MCF 10A (cell line): ENCODE measurements at places on chromosomes 7 and 10. TPM values are rescaled to one million over a fixed set of nuclear protein-coding genes. Genes with fewer than 3 reads are reported as not detected.
A peak's percentile ranks its signal among the peaks of the same experiment; 100 is the strongest.

PKD1L1 gene
- 0.25 TPM in 1 of 2 replicates, not detected in the other for total RNA-seq

ADAM12 gene
- 2.2 and 3.1 TPM in 2 replicates for total RNA-seq

PFKP gene
- 164 and 186 TPM in 2 replicates for total RNA-seq

PNLIPRP2 gene
- total RNA-seq, result not detected in 2 replicates

GDF2 gene
- total RNA-seq, result not detected in 2 replicates

FKBP6 gene
- total RNA-seq, result not detected in 2 replicates

MMP21 gene
- not detected in 2 replicates for total RNA-seq

DNA sequence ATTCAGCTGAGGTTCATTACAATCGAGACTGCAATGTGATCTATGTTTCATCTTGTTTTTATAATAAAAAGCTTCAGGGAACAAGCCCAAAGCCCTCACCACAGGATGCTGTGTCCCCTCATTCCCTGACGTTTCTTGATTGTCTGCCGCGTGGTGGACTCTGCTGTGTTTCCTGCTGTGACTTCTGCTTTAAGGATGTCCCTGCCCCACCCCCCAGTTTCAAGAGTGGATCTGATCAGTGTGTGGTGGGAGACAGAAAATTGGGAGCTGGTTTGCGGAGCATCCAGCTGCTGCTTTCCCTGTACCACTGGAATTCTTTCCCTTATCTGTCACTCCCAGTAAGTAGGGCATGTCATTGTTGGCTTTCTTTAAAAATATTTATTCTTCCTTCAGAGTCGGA lies 86.2 kb downstream of the CREM start:
- peaks cover 13% of the 10 kb centered on the region for H3K36me3 ChIP-seq
- no peak overlapping the region for H3K27ac ChIP-seq
- no peaks in the 10 kb centered on the region for H3K4me1 ChIP-seq
- DNase-seq, result no peak

- H3K27ac ChIP-seq, result no peak overlapping the region
- H3K36me3 ChIP-seq, result peaks cover 22% of the 10 kb centered on the region
- H3K4me3 ChIP-seq, result no peak overlapping the region
These were observed 16.0 kb downstream of the RNF32 start for GRCh38 chr7:156656598-156656997.

GRCh38 chr10:14772399-14772798 lies 2.3 kb downstream of the FAM107B start:
- no peaks in the 10 kb centered on the region for H3K27me3 ChIP-seq
- no peak overlapping the region for H3K4me3 ChIP-seq
- H3K27ac ChIP-seq, result no peak overlapping the region
- peaks cover 7% of the 10 kb centered on the region for H3K36me3 ChIP-seq
- H3K4me1 ChIP-seq, result no peaks in the 10 kb centered on the region

DNA sequence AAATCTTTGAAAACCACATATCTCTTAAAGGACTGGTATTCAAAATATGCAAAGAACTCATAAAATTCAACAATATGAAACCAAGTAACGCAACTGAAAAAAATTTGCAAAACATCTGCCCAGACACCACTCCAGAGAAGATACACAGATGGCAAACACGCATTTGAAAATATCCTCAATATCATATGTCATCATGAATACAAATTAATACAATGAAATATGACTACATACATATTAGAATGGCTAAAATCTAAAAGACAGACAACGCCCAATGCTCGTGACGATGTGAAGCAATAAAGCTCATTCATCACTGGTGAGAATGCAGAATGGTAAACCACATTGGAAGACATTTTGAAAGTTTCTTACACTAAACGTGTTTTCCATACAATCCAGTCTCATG lies 770.1 kb upstream of the CELF2 start:
- H3K4me3 ChIP-seq, result no peak overlapping the region
- H3K36me3 ChIP-seq, result peaks cover 6% of the 10 kb centered on the region
- H3K27me3 ChIP-seq, result no peaks in the 10 kb centered on the region
- H3K27ac ChIP-seq, result no peak overlapping the region
- no peak for DNase-seq
- H3K4me1 ChIP-seq, result no peaks in the 10 kb centered on the region

GRCh38 chr10:87750817-87751216 lies 67.2 kb downstream of the ATAD1 start:
- H3K4me3 ChIP-seq, result no peak overlapping the region
- peaks cover 35% of the 10 kb centered on the region for H3K36me3 ChIP-seq
- no peak for DNase-seq
- H3K27me3 ChIP-seq, result no peaks in the 10 kb centered on the region

GRCh38 chr7:91974066-91974465 lies 33.4 kb downstream of the AKAP9 start:
- H3K4me1 ChIP-seq, result no peaks in the 10 kb centered on the region
- DNase-seq, result no peak
- no peak overlapping the region for H3K4me3 ChIP-seq
- H3K27me3 ChIP-seq, result no peaks in the 10 kb centered on the region
- no peak overlapping the region for H3K27ac ChIP-seq

DNA sequence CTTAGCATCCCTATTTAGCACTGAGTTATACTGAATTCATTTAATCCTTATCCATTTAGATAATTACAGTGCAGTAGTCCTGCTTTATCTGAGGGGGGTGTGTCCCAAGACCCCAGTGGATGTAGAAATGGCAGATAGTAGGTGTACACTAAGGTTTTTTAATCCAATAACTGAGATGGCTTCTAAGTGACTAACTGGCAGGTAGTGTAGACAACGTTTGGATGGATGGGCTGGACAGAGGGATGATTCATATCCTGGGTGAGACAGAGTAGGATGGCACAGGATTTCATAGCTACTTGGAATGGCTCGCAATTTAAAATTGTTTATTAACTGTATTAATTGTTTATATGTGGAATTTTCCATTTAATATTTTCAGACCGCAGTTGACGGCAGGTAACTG lies 295.6 kb downstream of the CCDC3 start:
- peak overlapping the region; percentile 87 for H3K27ac ChIP-seq
- peak; percentile 57 for DNase-seq
- no peak overlapping the region for H3K4me3 ChIP-seq
- H3K4me1 ChIP-seq, result peaks cover 61% of the 10 kb centered on the region
- H3K27me3 ChIP-seq, result no peaks in the 10 kb centered on the region

DNA sequence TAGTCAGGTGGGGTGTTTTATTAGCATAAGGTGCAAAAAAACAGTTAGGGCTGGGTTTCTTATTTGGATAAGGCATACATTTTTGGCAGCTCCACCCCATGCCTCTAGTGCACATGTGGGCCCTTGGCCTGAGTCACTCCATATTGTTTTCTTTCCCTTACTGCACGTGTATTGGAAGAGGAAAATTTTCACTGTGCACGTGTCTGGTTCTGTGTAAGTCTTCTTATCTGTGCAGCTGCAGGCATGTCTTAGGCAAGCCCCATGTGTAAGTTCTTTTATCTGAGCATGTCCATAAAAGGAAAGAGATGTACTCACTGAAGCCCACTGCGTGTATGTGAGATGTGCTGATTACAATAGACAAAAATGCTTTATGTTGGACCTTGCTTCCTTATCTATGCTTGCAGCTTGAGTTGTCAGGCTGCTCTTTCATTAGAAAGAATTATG lies 540.3 kb upstream of the IGFBP3 start:
- no peak overlapping the region for H3K27ac ChIP-seq
- peaks cover 5% of the 10 kb centered on the region for H3K4me1 ChIP-seq
- no peaks in the 10 kb centered on the region for H3K27me3 ChIP-seq
- no peak overlapping the region for H3K4me3 ChIP-seq

GRCh38 chr10:85647741-85648140 lies 718.9 kb downstream of the GRID1 start:
- H3K27me3 ChIP-seq, result no peaks in the 10 kb centered on the region
- no peaks in the 10 kb centered on the region for H3K36me3 ChIP-seq
- peaks cover 47% of the 10 kb centered on the region for H3K4me1 ChIP-seq
- no peak for DNase-seq
- H3K27ac ChIP-seq, result peak overlapping the region; percentile 44
- no peak overlapping the region for H3K4me3 ChIP-seq

DNA sequence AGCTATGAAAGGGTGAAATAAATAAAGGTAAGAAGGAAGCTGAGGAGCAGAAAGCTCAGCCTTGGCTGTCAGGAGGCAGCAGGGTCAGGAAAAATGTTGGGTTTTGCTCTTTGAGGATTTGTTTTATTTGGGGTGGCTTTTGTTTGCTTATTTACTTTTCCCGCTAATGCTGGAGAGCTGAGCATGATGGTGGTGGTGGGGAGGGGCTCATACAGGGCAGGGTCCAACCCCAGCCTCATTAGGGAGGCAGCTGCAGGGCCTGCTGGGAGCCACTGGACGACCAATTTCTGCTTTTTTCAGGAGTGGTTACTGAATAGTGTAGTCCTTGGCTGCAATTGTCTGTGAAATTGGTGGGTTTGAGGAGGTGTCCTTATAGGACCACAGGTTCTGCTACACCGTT lies 36.3 kb downstream of the CCM2 start:
- peaks cover 21% of the 10 kb centered on the region for H3K36me3 ChIP-seq
- no peak overlapping the region for H3K4me3 ChIP-seq
- DNase-seq, result no peak

GRCh38 chr7:36854652-36855051 lies 130.4 kb upstream of the AOAH start:
- DNase-seq, result peak; percentile 26
- no peak overlapping the region for H3K27ac ChIP-seq
- H3K4me3 ChIP-seq, result no peak overlapping the region
- H3K4me1 ChIP-seq, result peaks cover 10% of the 10 kb centered on the region
- H3K36me3 ChIP-seq, result no peaks in the 10 kb centered on the region

DNA sequence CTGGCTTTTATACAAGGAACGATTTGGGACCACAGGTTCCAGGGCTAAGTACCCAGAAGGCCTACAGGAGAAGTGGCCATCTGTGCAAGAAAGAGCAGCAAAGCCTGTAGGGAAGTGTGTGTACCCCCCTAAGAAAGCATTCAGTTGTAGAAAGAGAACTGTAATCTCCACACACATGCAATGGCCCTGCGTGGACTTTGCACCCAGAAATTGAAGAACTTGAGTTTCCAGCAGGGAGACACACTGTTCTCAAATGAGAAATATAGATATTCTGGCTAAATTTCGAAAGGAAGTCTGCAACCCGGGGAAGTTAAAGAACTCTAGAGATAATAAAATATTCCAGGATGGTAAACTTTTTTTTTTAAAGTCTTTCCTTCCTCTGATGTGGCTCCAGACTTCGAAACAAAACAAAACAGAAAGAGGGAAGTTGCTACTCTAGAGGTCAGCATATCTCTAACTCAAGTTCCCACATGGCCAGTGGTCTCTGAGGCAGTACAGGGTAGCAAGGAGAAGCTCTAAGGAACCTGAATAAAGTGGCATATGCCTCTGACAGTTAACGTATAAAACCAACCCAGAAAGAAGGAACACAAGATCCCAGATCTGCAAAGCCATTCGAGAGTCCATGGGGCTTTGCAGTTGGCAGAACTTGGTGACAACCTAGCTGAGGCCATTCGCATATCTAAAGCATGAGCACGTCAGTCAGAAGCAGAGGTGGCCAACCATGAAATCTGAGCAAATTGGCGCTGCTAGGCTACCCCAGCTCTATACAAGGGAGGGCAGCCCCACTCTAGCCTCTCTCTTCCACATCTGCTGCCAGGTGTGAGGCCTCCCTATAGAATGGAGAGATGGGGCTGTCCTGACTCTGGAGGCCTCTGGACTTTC lies 56.6 kb downstream of the ELMO1 start:
- no peaks in the 10 kb centered on the region for H3K36me3 ChIP-seq
- H3K4me3 ChIP-seq, result no peak overlapping the region
- H3K27ac ChIP-seq, result no peak overlapping the region
- no peak for DNase-seq
- H3K4me1 ChIP-seq, result no peaks in the 10 kb centered on the region

DNA sequence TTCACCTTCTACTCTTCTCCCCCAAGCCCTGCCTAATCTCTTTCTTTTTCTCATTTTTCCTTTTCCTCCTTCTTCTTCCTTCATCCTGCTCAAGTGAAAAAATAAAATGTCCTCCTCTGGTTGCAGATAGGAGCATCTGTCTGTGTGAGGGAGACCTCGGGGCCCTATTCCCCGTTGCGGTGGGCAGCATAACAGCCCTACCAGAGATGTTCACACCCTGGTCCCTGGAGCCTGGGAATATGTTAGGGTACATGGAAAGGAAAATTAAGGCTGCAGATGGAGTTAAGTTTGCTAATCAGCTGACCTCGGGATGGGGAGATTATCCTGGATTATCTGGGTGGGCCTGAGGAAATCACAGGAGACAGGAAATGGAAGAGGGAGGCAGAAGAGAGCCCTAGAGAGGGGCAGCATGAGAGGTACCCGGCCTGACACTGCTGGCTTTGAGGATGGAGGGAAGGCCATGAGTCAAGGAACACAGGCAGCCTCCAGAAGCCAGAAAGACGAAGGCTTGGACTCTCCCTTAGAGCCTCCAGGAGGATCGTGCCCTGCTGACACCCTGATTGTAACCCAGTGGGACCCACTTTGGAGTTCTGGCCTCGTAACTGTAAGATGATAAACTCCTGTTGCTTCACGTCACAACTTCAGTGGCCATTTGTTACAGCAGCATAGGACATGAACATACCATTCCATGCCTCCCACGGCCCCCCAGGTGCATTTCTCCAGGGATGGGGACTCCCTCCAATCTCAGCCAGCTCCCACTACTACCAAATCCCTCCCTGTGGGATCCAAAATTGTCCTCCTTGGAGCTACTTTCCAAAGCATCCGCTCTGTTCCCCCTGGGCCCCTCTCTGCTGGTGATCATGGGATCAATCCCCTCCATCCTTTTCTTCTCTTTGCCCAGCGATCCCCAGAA lies 39.0 kb upstream of the ZMIZ1 start:
- no peak overlapping the region for H3K27ac ChIP-seq
- no peak for DNase-seq
- H3K36me3 ChIP-seq, result no peaks in the 10 kb centered on the region
- H3K4me3 ChIP-seq, result no peak overlapping the region
- no peaks in the 10 kb centered on the region for H3K4me1 ChIP-seq

GRCh38 chr10:50498465-50498864 lies 125.3 kb downstream of the SGMS1 start:
- H3K4me1 ChIP-seq, result peaks cover 30% of the 10 kb centered on the region
- no peak overlapping the region for H3K27ac ChIP-seq
- H3K27me3 ChIP-seq, result no peaks in the 10 kb centered on the region
- DNase-seq, result no peak
- H3K36me3 ChIP-seq, result no peaks in the 10 kb centered on the region

GRCh38 chr10:27482984-27483956 lies 20.8 kb upstream of the RAB18 start:
- peak overlapping the region; percentile 87 for H3K27ac ChIP-seq
- H3K4me1 ChIP-seq, result peaks cover 30% of the 10 kb centered on the region
- no peaks in the 10 kb centered on the region for H3K27me3 ChIP-seq
- peak; percentile 57 for DNase-seq

DNA sequence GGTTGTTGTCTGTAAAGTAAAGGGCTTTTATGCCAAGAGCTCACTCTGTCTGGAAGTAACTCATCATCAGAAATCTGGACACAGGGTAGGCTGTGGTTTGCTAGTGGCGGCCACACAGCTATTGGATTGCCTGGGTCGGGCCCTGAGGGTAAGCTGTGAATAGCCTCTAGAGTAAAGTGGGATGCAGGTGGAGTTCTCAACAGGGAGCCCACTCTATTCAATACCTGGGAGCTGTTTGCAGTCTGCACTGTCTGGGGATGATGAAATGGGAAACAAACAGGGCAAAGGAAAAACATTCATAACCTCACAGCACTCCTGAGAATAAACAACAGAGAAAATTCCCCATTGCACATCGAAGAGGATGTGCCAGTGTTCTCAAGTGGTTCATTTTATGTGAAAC lies 582.6 kb downstream of the CALN1 start:
- H3K27me3 ChIP-seq, result no peaks in the 10 kb centered on the region
- peaks cover 6% of the 10 kb centered on the region for H3K36me3 ChIP-seq
- no peak overlapping the region for H3K27ac ChIP-seq
- no peak overlapping the region for H3K4me3 ChIP-seq
- DNase-seq, result no peak
- H3K4me1 ChIP-seq, result no peaks in the 10 kb centered on the region
